ENCODE measurements at places on chromosomes 5 and 9.

- DNase-seq: no peak
Measured at GRCh38 chr9:8855046-8855445, 1055.5 kb upstream of the DMAC1 start.

- no peak for DNase-seq
Measured at GRCh38 chr5:15377573-15378340, 122.2 kb upstream of the FBXL7 start.

DNA sequence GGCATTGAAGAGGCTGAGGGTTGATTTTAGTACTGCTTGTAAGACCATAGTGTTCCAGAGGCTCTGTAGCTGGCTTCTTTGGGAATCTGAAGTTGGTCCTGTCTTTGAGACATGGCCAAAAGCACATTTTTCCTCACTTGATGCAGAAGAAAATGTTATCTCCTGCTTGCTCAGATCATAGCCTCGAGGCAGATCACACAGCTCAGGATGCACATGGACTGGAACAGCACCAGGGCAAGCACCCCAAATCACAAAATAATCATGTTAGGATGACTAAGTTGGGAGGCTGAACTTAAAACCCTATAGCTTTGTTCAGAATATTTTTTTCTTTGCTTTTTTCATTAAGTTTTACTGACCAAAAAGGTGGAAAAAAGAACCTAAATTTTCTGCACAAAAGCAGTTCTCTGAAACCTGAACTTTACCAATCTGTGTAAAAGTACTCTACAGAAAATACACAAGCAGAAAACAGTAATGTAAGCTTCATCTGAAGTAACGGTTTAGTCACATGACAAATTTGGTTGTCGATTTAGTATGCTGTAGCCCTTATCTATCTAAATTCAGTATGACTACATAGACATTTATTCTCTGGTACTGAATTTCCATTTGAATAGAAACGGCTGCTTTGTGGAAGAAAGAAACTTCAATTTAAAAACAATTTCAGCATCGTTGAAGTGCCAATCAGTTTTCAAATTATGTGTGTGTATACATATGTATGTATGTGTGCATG, 3.4 kb downstream of the KLHL9 start:
- no peak for DNase-seq

DNA sequence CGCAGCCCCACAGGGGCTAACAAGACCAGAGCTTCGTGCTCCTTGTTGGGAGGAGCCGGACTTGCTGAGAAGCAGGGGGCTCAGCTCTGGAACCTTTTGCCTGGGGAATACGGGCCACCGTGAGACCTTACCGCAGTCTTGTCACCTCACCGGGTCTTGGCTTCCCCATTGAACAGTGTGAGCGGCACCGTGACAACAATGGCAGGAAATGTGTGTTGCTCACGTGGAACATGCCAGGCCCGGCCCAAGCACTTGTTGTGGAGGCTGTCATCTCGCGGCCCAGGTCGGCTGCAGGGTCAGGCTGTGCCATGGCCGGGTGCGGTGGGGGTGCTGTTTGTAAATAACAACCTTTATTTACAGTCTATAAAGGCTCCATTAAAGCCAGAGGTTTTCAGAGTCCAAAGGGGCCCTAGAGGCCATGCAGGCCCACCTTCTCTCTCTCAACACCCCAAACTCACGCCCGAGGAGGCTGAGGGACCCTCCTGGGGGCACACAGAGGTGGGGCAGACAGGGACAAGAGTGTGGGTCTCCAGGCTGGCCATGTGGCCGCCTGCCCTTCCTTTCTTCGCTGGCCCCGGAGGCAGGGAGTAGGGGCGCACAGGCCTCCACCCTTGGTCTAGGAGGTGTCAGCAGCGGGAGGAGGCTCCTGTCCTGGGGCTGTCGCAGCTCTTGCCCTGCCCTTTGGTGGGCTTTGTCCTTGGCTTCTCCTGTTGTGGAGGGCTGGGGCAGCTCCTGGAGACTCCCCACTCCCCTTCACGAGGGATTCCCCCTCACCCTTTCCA, 79.7 kb downstream of the TSPAN17 start:
- no peak for DNase-seq

GRCh38 chr5:54822324-54822687, 163.1 kb downstream of the ESM1 start:
- DNase-seq: no peak

DNA sequence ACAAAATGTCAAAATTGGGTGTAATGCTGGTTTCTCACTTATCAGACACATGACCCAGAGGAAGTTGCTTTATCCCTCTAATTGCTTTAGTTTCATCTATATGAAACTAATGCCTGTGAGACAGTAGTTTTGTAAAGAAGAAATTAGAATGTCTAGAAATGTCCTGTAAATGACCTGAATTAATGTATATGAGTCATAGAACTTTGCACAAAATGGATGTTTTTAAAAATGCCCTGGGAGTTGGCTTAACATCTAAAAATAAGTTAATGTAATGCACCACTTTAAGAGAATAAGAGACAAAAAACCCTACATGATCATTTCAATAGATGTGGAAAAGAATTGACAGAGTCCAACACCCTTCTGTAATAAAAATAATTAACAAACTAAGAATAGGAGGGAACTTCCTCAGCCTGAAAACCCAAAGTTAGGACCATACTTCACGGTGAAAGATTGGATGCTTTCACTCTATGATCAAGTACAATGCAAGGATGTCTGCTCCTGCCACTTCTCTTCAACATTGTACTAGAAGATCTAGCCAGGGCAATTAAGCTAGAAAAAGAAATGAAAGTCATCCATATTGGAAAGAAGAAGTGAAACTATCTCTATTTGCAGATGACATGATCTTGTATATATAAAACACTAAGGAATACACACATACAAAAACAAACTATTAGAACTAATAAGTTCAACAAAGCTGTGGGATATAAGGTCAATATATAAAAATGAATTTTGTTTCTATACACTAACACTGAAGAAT, 117.9 kb downstream of the MELK start:
- DNase-seq: no peak

GRCh38 chr5:108769352-108769751, 21.7 kb downstream of the FER start:
- no peak for DNase-seq

DNA sequence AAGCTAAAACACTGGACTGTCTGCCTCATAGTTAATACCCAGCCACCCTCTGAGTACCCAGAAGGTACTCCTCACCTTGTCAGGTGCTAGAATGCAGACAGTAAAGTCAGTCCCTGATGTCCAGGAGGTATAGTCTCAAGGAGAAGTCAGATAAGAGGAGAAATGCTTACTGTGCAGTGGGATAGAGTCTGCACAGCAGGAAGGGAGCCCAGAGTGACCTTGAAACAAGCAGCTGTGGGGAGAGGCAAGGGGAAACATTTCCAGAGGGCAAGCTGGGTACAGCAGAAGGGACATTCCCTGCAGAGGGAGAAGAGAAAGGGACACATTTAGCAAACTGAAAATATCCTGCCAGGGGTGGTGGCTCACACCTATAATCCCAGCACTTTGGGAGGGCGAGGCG, 122.7 kb downstream of the GCNT1 start:
- DNase-seq: no peak

- no peak for DNase-seq
Measured at GRCh38 chr5:174151599-174152181, 106.2 kb downstream of the NSG2 start.

- no peak for DNase-seq
Measured at GRCh38 chr9:129567842-129568559, 52.9 kb downstream of the C9orf50 start.

GRCh38 chr5:8884029-8884428, 661.8 kb downstream of the SEMA5A start:
- no peak for DNase-seq

- no peak for DNase-seq
Measured at GRCh38 chr5:14281746-14282181, 138.6 kb downstream of the TRIO start.

DNA sequence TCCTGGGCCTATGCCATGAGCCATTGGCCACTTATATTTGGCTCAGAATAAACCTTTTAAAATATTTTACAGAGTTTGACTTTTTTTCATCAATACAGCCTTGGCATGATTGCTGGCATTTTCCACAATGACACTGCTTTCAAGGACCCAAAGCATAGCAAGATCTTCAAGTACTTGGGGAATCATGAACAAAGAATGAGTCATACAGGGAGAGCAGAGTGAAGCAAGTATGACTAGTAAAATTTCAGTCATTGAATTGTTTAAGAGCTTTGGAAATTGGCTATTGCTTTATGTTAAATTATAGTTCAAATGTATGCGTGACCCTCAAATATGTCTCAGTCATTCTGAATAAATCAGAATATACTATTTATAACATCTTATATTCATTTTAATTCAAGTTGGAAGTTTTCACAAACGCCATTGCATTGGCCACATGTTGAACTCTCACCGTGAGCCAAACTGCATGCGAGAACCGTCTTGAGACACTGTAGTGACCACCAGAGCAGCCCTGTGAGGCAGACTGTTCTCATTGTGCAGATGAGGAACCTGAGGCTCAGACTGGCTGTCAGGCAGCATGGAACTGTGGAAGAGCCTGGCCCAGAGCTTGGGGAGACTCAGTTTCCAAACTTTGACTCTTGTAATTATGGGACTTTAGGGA, 52.9 kb downstream of the GDNF start:
- DNase-seq: peak; percentile 47

- peak; percentile 4 for DNase-seq
Measured at GRCh38 chr5:86971034-86971571, 296.6 kb upstream of the RASA1 start.

DNA sequence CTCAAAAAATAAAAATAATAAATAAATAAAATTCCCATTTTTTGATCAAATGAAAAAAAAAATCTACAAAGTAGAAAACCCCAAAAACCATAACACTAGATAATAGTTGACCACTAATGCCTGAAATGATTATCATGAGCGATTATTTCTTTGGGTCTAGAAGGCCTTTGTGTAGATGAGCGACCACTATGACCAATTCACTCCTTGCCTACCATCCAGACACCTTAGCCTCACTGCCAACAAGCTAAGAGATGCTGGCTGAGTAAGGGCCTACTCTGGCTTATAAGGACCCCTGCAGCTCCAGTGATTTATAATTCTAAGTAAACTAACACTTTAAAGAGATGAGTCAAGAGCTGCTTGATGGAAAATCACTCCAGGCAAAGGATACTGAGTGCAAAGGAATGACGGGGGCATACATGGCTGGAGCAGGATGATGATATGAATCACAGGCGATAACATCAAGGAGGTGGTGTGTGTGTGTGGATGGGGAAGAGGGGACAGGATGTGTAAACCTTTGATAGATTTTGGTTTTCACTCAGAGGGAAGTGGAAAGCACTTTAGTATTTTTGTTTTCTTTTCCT, 4.8 kb upstream of the F2RL1 start:
- peak; percentile 79 for DNase-seq

DNA sequence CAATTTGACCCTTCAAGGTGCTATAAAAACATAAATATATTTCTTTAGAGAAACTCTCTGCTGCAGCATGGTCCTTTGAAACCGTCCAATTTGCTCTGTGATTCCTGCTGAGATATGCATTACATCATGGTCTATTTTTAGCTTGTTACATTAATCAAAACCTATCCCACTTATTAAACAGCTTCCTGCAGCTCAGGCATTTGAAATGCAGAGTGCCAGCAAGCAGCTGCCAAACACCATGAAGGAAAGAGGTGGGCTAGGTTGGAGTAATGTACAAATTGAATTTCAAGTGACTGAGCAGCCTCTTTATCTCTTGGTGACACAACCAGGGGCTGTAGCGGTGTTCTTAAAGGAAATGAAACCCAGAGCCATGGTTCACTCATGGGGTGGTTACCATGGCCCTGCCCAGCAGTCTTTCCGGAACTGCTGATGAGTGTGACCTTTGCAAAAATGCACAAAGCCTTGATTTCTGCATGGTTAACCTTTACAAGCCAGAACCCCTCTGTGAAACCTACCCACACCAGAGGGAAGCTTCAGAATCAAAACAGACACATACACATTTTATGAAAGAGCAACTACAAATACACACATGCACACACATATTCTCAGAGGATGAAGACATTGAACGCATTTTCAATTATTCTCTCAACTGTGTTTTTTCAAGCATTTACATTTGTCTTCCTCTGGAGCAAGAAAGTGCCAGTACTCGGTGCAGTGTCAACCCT, 155.8 kb upstream of the ZNF608 start:
- no peak for DNase-seq

- no peak for DNase-seq
Measured at GRCh38 chr9:14517154-14517906, 175.9 kb downstream of the ZDHHC21 start.

DNA sequence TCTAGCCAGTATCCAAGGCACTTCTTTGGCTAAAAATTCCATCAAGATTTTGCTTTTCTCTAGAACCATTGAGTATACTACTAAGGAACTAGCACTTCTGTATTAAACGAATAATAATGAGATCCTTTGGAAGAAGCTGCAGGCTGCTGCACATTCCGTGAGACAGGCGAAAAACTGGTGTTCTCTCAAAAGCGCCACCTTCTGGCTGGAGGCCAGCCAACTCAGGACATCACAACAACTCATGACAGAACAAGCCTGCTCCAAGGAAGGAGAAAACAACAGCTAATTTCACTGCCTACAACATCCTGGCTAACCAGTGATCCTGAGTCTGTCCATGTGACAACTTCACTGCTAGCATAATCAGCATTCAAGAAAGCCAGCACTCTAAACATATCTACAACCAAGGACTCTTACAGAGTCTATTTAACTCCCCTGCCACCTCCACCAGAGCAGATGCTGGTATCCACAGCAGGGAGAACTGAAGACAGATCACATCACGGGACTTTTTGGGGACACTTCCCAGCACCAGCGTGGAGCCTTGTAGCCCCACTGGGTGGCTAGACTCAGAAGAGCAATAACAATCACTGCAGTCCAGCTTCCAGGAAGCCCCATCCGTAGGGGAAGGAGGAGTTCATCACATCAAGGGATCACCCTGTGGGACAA, 150.5 kb downstream of the YTHDC2 start:
- DNase-seq: peak; percentile 4

DNA sequence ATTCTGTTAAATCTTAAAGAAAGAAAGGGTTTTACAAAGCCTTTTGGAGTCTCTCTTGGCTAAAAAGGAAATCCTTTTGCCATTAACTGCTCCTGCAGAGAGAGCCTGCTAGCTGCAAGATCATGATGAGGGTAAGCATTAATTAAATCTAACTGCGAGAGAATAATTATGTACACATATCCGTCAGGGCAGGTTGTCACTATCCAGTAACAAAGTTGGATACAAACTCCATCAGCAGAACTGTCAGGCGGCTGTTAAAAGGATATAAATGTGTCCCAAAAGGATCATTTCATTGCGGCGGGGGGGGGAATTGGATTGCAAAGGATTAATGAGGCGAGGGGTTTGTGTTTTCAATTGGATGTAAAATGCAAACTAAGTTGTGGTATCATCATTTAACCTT, 289.3 kb downstream of the ASTN2 start:
- DNase-seq: no peak

DNA sequence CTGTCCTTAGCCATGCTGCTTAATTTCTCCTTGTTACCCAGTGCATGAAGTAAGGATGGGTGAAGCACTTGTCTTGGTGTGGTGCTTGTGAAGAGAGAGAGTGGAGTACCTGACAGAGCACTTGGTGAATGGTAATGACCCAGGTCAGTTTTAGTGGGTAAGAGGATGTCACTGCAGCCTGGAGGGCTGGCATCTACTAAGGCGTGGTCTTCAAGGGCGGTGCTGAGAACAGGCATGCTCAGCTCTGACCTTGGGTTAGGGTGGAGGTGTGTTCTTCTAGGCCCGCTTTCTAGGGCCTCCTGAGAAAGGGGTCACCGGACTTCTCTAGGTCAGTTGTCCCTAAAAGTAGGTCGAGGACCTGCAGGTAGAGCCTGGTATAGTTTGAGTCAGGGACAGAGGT, 25.7 kb downstream of the SH3GL2 start:
- DNase-seq: no peak

GRCh38 chr9:87108661-87109060, 161.4 kb upstream of the GAS1 start:
- no peak for DNase-seq

- DNase-seq: no peak
Measured at GRCh38 chr9:108363311-108363710, 492.5 kb downstream of the ACTL7B start.

Data from fibroblast of skin of left quadriceps (primary cell).